ENCODE measurements at places on chromosomes 11 and 22.

DNA sequence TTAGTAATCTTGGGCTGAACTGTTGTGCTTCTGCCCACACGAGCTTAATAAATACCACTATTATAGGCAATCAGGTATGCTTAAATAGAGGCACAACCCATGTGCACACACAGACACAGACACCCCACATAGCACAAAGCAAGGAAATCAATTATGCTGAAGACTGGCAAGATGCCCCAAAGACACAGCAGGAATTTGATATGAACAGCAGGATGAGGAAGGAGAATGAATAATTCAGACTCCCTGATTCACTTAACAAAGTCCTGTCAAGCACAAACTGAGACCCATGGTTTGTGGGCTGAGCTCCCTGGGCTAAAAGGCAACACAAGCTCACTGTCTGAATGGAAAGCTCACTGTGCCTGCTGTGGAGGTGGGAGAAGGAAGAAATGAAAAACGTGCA lies 42.5 kb downstream of the RBFOX2 start:
- no peak for DNase-seq

GRCh38 chr22:36447632-36448031 lies 33.8 kb downstream of the TXN2 start:
- no peak for DNase-seq

DNA sequence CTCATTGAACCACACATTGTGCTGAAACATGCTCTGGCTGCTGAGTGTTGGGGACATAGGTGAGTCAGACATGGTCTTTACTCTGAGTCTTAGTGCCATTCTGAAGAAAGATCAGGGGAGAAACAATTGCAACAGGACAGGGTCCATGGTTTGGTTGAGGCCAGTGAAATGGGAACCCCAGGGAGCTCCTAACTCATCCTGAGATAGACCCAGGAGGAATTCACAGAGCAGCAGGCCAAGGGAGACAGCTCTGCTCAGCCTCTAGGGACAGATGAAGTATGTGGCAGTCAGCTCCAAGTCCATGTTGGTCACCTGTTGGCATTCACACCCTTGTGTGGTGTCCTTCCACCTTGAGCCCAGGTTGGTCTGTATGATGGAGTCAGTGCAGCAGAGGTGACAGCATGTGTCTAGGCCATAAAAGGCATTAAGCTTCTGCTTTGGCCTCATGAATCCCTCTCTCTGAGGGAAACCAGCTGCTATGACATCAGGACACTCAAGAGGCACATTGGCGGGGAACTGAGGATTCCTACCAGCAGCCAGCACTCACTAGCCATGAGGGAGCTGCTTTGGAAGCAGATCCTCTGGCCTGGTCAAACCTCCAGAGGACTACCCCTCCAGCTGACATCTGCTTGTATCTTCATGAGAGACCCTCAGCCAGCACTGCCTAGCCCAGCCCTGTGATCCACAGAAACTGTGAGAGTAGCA lies 50.3 kb upstream of the MYEOV start:
- DNase-seq, result no peak

DNA sequence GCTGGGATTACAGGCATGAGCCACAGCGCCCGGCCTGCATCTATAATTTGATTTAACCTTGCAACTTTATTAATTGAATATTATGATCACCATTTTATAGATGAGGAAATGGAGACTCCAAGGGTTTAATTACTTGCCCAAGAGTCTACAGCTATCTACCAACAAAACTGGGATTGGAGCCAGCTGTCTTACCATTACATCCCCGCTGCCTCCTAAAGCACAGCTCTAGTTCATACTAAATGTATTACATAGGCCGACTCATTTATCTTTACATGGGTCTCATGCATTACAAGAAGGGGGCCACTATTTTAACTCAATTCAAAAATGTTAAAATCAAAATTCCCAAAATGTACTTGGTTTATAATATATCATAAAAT lies 14.1 kb upstream of the TMA7B start:
- DNase-seq, result no peak

- no peak for DNase-seq
These were observed 111.5 kb downstream of the SWAP70 start for GRCh38 chr11:9775398-9775779.

DNA sequence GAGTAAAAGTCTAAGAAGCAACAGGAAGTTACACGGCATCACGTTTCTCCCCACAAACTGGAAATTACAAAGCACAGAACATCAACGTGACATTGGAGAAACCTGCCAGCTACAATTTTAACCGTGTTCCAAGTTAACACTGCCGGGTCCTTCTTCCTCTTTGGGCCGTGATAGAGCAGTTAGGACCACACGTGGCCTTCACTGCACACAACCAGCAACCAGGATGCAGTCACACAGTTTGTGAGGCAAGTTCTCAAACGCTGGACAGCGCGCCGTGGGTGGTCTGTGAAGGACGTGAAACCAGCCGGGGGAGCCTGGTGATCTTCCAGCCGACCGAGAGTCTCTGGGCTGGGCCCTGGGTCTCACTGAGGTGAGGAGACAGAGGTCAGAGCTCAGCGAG lies 14.6 kb downstream of the C11orf21 start:
- peak; percentile 17 for DNase-seq

GRCh38 chr11:124315052-124315451 lies 1.3 kb upstream of the OR8D1 start:
- DNase-seq, result no peak

DNA sequence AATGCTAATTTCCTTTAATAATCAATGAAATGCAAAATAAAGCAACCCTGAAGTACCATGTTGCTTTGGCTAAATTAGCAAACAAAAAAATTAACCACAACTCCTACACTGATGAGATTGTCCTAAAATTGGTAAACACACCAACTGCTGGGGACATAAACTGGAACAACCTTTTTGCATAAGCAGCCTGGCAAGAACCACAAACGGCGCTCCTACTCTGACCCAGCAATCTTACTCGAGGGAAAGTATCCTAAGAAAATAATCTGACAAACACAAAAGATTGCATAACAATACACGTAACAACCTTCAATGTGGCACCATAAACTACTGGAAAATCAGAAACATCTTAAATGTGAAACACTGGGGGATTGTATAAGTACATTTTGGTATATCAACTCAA lies 189.8 kb upstream of the PITPNB start:
- DNase-seq, result no peak

DNA sequence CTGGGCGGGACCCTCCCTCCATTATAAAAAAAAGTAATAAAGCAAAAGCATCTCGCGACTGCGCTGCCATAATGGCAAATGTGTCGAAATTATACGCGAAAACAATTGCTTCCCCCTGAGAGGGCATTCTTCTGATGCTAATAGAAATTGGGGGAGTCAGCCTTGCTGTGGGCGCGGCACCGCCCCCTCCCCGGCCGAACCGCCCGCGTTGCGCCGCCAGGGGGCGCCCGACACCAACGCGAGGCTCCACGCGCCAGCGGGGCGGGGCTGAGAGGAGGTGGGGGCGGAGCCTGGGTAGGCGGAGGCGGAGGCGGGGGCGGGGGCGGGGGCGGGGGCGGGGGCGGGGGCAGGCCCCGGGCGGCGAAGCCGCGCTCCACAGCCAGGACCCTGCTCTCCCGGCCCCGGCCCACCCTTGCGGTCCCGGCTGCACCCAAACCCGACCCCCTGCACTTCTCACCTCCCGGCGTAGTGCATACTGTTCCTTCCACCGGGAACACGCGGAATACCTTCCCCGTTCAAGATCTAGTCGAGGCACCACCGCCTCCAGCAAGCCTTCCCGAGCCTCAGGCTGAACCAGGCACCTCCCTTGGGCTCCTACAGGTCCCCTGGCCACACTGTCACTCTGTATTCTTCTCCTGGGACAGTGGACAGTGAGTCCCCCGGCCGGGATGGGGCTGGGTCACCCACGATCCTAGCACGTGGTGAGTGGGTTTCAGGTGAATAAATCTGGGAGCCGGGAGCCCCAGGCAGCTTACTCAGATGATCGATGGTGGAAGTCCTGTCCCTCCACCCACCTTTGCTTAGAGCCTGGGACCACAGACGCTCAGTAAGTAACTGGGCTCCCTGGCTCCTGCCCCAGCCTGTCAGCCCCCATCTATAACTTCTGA lies 15.5 kb upstream of the UPK3A start:
- peak; percentile 87 for DNase-seq

DNA sequence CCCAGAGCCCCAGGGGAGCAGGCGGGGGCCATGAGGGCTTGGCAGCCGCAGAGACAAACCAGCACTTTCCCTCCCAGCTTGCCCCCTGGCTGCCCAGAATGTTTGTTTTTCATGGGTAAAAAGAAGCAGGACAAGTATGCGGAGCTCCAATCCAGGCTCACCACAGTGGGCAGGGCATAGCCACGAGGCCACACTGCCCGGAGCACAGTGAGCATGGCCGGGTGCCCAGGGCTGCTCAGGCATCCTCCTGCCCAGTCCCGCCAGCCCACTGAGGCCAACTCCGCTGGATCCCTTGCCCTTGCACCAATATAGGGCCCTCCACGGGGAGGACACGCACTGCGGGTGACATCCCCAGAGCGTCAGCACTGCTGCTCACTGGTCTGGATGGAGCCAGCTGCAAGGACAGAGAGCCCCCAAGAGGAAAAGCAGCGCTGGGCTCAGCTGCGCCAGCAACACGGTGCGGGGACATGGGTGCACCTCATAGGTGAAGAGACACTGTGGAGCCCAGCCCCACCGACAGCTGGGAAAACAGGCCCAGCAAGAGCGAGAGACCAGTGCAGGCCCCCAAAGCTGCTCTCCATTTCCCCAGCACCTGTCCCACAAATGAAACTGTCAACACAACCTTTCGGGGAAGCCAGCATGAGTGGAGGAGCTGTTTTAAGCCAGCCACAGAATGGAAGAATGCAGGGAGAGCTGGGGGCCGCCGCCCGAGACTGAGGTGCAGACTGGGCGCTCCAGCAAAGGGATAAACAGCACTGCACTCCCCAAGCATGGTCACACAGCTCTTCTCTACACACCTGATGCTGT lies 24.8 kb downstream of the ARVCF start:
- no peak for DNase-seq

- no peak for DNase-seq
These were observed 261.6 kb upstream of the CADM1 start for GRCh38 chr11:115765803-115766239.

DNA sequence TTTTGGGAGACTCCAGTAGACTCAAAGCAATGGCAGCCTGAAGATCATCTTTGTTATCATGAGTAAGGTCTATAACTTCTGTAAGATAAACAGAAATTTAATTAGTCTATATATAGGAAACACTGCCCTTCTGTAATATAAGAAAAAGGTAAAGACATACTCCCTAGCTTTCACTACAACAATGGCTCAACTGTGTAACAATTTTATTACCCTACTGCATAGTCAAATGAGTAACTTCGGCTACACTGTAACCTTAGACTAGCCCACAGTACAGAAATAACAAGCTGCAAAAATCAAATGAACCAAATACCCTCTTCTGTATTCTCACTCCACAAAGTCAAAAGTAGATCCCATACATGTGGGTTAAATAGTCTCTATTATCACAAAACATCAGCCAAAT lies 33.7 kb downstream of the USP28 start:
- no peak for DNase-seq

DNA sequence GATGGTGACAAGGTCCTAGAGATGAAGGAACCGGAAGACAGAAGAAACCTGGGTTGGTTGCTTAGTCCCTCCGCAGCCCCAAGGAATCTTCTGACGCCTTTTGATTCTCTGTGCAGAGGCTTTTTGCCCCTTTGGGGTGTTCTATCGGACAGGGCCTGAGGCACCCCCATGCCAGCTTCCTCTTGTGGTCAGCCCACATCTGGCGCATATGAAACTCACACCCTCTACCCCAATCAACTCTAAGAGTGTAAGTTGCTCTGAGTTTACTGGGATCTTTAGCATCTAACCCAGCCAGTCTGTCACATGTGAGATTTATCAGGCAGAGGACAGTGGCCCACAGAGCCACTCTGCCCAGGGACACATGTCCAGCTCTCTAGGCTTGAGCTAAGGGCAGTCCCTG lies 17.4 kb downstream of the RASD2 start:
- DNase-seq, result no peak

DNA sequence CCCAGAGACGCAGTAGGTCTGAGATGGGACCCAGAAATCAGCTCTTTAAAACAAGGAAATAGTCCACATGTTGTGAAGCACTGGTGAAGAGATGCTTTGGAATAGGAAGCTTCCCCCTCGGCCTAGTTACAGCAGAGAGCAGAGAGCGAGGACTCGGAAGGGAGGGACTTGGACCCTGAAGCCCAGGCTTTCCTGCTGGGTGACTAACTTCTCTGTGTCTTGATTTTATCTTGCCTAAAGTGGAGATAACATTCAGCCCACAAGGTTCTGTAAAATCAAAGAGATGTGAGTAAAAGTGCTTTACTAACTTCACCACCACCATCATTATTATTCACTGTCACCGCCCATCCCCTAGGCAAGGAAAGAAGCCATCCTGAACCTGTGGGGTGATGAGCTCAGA lies 58.4 kb downstream of the THAP12 start:
- DNase-seq, result no peak

GRCh38 chr11:58926251-58926650 lies 13.0 kb upstream of the GLYATL1 start:
- DNase-seq, result no peak

DNA sequence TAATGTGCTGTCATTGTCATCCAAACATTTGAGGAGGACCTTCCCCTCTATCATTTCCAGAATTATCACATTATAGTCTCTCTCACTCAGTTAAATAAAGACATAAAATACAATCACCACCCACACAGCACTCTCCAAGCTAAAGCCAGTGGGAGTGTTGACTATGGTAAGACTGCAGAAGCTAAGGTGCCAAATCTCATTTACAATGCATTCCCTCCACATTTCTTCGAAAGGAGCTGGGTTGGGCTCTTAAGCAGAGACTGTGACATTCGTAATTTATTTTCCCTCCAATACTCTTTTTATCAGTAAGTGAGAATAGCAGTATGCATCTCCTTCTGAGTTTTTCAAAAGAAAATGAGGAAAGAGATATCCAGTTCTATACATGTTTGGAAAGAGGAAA lies 74.2 kb downstream of the NOX4 start:
- DNase-seq, result no peak

- no peak for DNase-seq
These were observed 18.8 kb upstream of the AMPD3 start for GRCh38 chr11:10436224-10436623.

GRCh38 chr11:35969089-35970042 lies 25.5 kb downstream of the LDLRAD3 start:
- no peak for DNase-seq

- no peak for DNase-seq
These were observed 40.6 kb downstream of the RELT start for GRCh38 chr11:73416786-73417185.

GRCh38 chr11:131063638-131064037 lies 147.4 kb upstream of the SNX19 start:
- DNase-seq, result no peak

DNA sequence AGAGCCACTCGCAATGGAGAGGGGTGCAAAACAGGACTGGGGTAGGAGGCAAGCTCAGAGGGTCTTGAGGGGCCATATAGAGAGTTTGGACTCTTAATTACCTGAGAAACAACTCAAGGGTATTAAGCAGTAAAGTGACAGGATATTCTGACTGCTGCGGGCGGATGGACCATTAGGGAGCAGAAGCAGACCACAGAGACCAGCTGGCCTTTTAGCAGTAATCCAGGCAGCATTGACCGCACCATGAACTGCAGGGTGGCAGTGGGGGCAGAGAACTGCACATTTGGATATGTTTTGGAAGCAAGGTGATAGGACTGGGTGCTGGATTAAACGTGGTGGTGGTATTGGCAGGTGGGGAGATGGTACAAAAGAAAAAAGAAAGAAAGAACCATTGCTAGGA lies 125.3 kb downstream of the DBX1 start:
- DNase-seq, result no peak

Measured in activated T-cell treated with anti-CD3 and anti-CD28 coated beads, Interleukin-2, amount 50 U/mL, for 48 hours (primary cell).